Natural killer cell (primary cell): ENCODE measurements at places on chromosomes 6 and 20. TPM values are rescaled to one million over a fixed set of nuclear protein-coding genes. Genes with fewer than 3 reads are reported as not detected.

DNA sequence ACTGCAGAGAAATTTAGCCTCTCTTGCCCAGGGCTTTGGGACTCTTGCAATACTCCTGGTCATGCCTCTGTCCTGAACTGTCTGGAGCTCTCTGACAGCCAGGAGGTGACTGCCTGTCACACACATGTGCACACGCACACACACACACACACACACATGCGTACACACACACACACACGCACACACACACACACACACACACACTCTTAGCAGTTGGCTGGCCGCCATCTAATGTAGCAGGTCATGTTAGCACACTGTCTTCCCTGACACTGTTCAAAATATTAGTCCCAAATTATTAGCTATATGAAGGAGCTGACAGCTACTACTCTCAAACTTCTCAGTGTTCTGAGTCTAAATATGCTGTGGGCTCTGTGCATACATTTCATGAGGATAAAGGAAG lies 60.9 kb downstream of the IPCEF1 start:
- no peak for DNase-seq

- DNase-seq, result no peak
These were observed 76.5 kb upstream of the TMEM170B start for GRCh38 chr6:11460837-11461661.

Gene MPIG6B
- 19.0 TPM for total RNA-seq

- no peak for DNase-seq
These were observed 30.9 kb downstream of the KIAA1755 start for GRCh38 chr20:38229376-38230252.

Gene ZSCAN23
- total RNA-seq, result not detected

Gene PCSK2
- total RNA-seq, result not detected

- peak; percentile 58 for DNase-seq
These were observed 171.4 kb downstream of the DTNBP1 start for GRCh38 chr6:15491255-15491985.

Gene ZNF165
- 0.61 TPM for total RNA-seq

Gene KCNS1
- not detected for total RNA-seq

Gene HLA-DQA2
- 1.4 TPM for total RNA-seq

Gene MAS1
- total RNA-seq, result not detected

Gene CALHM6
- 7.9 TPM for total RNA-seq

Gene SLC24A3
- total RNA-seq, result 5.5 TPM

Gene CTAGE9
- 0.21 TPM for total RNA-seq

Gene REM1
- not detected for total RNA-seq

DNA sequence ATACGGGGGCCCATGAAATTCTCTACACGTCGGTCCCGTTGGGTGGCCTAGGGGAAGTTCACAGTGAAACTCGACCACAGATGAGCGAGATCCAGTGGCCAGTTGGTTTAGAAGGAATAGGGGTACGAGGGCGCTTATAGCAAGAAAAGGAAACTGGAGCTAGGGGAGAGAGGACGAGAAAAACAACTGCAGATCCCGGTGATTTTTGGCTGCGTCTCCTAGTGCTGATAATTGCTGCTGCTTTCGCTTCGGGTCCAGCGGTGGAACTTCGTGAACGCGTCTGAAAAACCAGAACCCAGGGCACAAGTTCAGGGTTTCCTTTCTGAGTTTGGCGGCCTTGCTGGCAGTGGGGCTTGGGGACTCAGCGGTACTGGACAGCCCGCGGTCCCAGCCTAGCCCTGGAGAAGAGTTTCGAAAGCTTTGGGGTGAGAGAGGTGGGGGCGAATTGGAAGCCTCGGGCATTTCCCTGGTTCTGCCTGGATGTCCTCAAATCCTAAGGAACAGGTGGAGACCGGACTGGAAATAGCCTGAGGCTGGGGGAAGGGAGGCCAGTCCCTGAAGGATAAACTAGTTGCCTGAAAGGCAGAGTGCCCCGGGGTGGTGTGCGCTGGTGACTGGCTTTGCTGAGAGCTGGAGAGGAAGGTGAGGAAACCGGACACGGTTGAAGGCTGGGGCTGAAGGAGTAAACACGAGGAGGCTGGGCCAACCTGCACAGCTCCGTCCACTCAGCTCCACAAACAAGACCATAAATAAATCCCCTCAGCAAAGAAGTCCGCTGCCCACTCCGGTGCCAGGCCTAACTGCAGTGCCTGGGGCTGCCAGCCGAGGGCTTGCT lies 793 bp downstream of the GMPR start:
- DNase-seq, result peak; percentile 41

DNA sequence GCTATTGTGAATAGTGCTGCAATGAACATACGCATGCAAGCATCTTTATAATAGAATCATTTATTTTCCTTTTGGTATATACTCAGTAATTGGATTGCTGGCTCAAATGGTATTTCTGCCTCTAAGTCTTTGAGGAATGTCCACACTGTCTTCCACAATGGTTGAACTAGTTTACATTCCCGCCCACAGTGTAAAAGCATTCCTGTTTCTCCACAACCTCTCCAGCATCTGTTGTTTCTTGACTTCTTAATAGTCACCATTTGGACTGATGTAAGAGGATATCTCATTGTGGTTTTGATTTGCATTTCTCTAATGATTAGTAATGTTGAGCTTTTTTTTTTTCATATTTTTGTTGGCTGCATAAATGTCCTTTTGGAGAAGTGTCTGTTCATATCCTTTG lies 208.7 kb downstream of the PHF3 start:
- DNase-seq, result no peak

DNA sequence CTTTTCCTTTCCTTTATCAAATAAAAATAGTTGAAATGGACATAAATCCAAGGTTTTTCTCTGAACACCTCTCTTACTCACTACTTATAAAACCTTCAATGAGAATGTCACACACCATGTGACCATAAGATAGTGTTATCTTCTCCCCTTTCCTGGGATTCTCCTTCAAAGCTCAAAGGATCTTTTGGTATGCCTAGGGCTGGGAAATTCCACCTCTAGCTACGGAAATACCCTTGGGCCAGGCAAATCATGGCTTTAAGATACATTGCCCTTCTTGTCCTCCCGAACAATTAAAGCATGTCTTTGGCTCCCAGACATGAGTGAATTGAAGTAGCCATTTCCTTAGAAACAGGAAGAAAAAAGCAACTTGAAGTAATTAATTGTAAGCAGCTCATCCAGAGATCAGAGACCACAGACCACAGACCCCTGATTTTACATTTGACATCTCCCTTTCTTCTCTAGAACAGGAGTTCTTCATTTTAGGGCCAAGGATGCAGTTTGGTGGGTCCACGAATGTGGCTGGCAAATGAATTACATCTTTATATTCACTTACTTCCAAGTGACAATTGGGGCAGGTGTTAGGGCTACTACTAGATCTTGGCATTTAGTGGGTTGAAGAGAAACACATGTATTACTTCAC lies 4.1 kb downstream of the PLCB4 start:
- DNase-seq, result no peak

- DNase-seq, result no peak
These were observed 1054.3 kb downstream of the EPHA7 start for GRCh38 chr6:92364948-92365541.

DNA sequence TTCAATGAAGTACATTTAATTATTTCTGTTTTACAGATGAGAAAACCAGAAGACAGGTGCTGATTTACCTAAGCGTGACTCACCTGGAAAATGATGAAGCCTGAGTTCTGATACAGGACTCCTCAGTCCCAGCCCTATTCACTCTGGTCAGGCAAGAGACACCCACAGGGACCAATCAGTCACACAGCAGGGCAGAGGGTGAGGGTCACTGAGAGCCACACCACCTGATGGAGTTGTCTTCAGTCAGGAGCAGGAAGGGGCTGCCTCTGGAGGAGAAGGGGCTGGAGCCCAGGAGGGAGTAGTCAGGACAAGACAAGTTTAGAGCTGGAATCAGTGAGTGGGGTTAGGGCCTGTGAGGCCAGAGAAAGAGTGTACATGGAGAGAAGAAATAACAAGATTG lies 251.2 kb upstream of the MOCS1 start:
- no peak for DNase-seq

DNA sequence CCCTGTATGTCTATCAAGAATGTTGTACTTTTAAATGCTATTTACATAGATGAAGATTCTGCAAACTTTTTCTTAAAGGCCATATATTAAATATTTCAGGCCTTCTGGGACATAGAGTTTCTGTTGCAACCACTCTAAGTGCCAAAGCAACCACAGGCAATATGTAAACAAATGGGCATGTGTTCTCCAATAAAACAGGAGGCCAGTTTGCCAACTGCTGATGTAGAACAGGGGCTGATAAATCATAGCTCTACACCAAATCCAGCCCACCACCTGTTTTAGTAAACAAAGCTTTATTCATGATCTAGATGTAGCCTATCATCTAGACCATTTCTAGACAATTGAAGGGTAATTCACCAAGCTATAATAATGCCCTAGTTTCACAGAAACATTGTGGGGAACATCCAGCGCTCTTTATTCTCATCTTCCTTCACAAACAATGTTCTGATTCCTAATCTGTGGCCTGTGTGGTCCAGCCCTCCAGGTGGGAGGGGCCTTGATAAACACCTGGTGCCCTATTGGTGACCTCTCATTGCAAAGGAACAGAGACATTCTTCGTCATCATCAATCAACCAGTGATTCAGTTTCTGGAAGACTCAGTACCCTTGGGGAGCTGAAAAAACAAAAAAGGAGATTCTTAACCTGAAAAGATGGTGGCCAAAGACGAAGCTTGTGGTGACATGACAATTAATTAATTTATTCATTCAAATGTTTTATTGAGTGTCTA lies 80.2 kb downstream of the PREP start:
- no peak for DNase-seq

Gene SLC12A5
- total RNA-seq, result not detected

DNA sequence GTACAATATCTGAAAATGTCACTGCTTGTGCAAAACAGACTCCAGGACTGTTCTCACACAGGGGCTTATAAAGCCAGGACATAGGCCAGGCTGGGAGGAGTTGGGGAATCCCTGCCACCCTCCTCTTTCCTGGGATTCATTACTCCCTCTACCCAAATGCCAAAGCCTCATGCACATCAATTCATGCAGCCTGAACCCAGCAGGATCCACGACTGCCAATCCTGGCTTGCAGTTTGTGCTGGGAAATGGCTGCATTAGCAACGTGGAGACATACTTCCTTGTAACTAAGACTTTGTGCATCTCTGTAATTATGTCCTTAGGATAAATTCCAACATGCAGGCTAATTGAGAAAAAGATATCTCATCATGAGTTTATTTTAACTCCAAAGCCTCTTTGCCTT lies 143.8 kb downstream of the SYCP2 start:
- DNase-seq, result no peak

- no peak for DNase-seq
These were observed 72.5 kb upstream of the SULF2 start for GRCh38 chr20:47857569-47858464.

Gene DDO
- 0.50 TPM for total RNA-seq

- DNase-seq, result peak; percentile 89
These were observed 10.1 kb downstream of the HFE start for GRCh38 chr6:26097268-26097875.

GRCh38 chr20:44206132-44206531 lies 4.4 kb downstream of the OSER1 start:
- no peak for DNase-seq

Gene PLCB1
- 48.7 TPM for total RNA-seq

Gene CYP21A2
- total RNA-seq, result 0.43 TPM

Gene PRELID3B
- 51.6 TPM for total RNA-seq

- DNase-seq, result no peak
These were observed 474 bp downstream of the TPX2 start for GRCh38 chr20:31739550-31739977.

DNA sequence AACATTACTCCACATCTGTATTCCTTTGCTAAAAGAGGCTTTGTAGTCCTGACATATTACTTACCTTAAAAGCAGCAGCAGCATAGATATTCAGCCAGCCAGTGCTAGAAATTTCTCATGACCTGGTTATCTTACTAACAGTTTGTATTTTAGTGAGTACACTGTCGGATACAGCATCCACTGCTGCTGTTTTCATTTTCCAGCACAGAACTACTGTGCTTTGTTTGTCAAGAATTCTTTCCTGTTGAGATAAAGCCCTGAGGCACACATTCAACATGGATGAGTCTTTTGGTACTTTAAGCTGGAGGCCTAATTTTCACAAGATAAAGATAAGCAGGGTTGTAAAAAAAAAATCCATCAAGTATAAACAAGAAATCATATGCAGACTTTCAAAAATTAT lies 311.2 kb upstream of the OPRM1 start:
- DNase-seq, result no peak

DNA sequence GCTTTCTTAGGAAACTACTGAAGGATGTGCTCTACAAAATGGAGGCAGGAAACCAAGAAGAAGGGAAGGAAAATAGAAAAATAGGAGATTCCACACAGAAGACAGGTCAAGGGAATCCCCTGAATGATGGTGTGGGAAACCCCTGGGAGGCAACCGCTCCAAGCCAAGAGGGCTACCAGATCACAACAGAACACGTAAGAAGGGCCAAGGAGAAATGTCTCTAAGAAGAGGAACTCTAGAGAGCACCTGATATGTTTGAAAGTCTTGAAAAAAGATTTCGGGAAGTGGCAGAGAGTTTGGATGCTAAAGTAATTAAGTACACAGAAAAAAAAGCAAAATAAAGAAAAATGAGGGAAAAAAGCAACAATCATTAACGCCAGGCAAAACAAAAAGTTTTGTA lies 7.1 kb downstream of the KIF13A start:
- no peak for DNase-seq

- no peak for DNase-seq
These were observed 15.1 kb upstream of the HCK start for GRCh38 chr20:32036716-32037485.

DNA sequence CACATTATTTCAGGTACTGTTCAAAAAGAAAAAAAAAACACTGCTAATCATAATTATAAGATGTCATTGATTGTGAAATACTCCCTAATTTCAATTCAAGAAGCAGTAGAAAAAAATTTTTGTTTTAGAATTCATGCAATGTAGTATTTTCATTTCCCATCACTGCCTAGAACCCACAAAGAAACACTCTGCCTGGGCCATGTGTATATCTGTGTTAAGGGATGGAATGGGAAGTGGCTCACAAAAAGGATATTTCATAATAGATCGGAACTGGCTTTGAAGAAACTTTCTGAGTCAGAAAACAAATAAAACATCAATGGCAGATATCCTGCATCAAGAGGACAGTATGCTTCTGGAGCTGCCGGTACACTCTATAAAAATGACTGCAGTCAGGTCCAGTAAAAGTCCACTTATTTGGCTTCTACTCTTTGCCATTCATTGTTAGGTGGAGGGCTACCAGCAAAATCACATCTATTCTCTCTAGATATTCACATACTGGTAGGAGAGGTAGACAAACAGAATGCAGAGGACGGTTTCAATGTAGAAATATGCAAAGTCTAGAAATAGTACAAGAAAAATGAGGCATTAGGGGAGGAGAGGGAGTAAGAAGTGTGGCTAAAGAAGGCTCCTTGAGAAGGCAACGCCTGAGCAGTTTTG lies 135.0 kb upstream of the TNFAIP3 start:
- no peak for DNase-seq

Gene TRIM31
- total RNA-seq, result not detected

GRCh38 chr6:31203345-31203979 lies 33.0 kb upstream of the POU5F1 start:
- peak; percentile 62 for DNase-seq

GRCh38 chr6:34094474-34095135 lies 51.3 kb downstream of the GRM4 start:
- DNase-seq, result no peak

GRCh38 chr6:46440141-46440540 lies 51.1 kb downstream of the RCAN2 start:
- DNase-seq, result no peak

Gene SRXN1
- total RNA-seq, result 16.7 TPM

Gene PSMG4
- 11.3 TPM for total RNA-seq

Gene GHRH
- not detected for total RNA-seq

Gene ZBTB24
- total RNA-seq, result 10.6 TPM
